ENCODE measurements at places on chromosomes 6 and 20. TPM values are rescaled to one million over a fixed set of nuclear protein-coding genes. Genes with fewer than 3 reads are reported as not detected.

DNA sequence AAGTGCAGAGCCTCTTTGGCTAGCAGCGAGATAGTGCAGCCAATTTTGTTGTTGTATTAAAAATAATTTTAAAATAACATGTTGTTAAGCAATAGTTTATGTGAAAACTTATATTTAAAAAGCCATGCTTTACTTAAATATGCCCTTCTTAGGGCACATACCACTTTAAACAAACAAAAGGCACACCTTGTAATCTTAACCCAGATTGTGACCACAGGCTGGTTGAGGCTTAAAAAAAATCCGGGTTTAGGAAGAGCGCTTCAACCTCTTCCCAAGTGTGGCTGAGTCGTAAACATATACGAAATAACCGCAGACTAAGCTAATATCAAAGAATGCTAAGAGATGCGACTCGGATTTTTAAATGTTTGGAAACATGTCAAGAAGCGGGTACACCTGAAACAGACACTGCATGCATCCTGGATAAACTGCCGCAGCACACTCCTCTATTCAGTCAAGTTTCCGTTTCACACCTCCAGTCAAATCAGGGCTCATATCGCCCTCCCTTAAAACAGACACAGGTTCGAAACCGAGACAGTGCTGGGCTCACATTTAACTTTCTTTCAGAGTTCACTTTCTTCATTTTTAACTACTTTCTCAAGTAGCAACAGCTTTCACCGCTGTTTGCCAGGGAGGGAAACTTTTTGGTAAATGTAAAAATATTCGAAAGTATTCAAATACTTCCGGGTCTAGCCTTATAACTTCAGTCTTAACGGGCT, 1.5 kb downstream of the DEK start:
- no peak for DNase-seq
- peak overlapping the region; percentile 94 for H3K27ac ChIP-seq
- H3K36me3 ChIP-seq, result peaks cover 6% of the 10 kb centered on the region
- H3K4me1 ChIP-seq, result peaks cover 37% of the 10 kb centered on the region
- H3K4me3 ChIP-seq, result peak overlapping the region; percentile 97

GRCh38 chr20:31606804-31607639, 1.9 kb downstream of the ID1 start:
- H3K36me3 ChIP-seq, result no peaks in the 10 kb centered on the region
- peaks cover 52% of the 10 kb centered on the region for H3K4me1 ChIP-seq
- DNase-seq, result peak; percentile 67
- peak overlapping the region; percentile 92 for H3K27ac ChIP-seq
- no peaks in the 10 kb centered on the region for H3K27me3 ChIP-seq

DNA sequence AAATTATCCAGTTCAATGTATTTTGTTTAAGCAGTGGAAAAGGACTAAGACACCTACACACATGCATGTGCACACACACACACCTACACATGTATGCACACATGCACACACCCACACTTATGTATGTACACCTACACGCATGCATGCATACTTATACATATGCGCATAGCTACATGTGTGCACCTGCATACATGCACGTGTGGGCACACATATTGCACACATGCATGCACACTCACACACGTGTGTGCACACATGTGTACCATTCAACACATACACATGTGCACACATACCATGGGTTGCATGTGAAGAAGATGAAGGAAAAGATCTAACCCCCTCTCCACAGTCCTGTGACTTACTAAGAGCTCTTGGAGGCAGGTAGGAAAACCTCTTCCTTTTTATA, 122.0 kb upstream of the MAFB start:
- H3K4me1 ChIP-seq, result no peaks in the 10 kb centered on the region
- H3K4me3 ChIP-seq, result no peak overlapping the region
- no peaks in the 10 kb centered on the region for H3K27me3 ChIP-seq
- no peak overlapping the region for H3K27ac ChIP-seq

KCNS1 gene
- total RNA-seq, result 0.97 TPM

DNA sequence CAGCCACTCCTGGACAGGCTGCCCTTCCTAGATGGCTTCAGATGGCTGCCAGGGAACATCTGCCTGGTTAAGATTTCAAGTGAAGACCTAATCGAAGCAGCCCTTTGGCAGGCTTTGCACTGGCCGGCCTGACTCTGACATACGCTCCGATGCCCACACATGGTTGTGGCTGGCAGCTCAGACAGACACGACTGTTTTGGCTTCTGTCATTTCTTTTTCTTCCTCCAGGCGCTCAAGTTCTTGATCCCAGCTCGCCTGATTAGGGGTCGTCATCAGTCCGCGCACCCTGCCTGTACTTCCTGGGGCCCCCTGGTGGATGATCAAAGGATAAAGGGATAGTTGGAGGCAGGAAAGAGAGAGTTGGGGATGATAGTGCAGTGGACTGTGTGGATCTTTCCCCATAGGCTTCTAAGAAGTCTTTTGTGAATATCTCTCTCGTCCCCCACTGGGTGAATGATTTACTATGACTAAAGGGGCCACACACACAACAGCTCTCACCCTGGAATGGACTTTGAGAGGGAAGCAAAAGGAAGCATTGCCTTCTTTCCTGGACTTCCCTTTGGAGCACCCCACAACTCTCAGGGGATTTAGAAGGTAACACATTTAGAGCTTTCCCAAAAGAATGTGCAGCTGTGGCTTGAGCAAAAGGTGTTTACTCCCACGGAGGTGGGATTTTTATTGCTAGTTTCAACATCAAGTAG, 21.4 kb upstream of the TRAM2 start:
- DNase-seq, result peak; percentile 97
- H3K27ac ChIP-seq, result no peak overlapping the region
- H3K27me3 ChIP-seq, result no peaks in the 10 kb centered on the region
- H3K4me1 ChIP-seq, result no peaks in the 10 kb centered on the region

DNA sequence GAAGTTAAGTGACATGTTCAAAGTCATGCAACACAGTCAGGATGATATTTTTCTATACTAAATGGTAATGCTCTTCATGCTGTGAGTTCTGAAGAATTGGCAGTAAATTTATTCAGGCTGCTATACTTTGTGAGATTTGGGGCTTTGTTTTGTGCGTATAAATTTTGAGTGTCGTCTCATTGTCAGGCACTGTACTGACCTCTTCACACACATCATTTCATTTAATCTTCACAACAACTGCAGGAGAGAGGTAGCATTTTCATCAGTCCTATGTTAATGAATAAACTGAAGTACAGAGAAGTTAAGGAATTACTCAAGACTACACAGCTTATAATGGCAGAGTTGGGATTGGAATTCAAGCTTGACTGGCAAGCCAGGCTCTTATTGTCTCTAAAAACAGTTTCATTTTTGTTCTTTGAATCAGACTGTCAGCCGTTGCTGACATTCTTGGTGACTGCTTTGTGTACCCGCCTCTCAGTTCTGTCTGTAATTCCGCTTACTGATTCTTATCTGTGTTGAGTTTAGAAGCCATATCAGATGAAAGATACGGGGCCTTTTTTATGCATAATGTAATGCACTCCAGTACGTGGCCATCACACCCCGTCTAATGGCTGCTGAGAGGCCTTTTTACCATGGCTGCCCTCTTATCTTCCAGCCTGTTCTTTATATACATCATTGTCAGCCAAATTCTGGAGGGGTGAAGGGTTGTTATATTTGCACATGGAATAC, 274.9 kb downstream of the UTRN start:
- DNase-seq, result no peak
- H3K27ac ChIP-seq, result no peak overlapping the region
- no peaks in the 10 kb centered on the region for H3K4me1 ChIP-seq
- H3K27me3 ChIP-seq, result no peaks in the 10 kb centered on the region
- peaks cover 5% of the 10 kb centered on the region for H3K36me3 ChIP-seq

DNA sequence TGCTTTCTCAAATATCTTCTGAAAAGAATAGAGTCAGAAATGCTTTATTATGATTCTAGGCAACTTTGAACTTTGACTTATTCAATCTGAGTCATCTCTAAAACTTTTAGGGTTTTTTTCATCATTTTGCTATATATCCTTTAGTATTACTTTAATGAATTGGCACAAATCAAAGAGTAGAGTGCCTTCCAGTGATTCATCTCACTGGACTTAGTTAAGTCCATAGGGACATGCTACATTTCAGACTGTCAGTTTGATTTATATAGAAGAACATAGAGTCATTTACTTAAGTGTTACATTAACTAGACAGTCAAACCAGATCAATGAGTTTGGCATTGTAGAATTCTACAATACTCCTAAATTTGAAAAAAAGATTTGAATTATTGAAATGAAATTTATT, 1235.7 kb upstream of the MAP3K7 start:
- H3K27ac ChIP-seq, result no peak overlapping the region
- H3K4me1 ChIP-seq, result no peaks in the 10 kb centered on the region
- H3K36me3 ChIP-seq, result no peaks in the 10 kb centered on the region
- DNase-seq, result no peak
- no peak overlapping the region for H3K4me3 ChIP-seq
